ENCODE measurements at places on chromosomes 7 and 10. TPM values are rescaled to one million over a fixed set of nuclear protein-coding genes. Genes with fewer than 3 reads are reported as not detected.

GRCh38 chr10:31599626-31600504 lies 280.8 kb downstream of the ZEB1 start:
- DNase-seq, result no peak

DNA sequence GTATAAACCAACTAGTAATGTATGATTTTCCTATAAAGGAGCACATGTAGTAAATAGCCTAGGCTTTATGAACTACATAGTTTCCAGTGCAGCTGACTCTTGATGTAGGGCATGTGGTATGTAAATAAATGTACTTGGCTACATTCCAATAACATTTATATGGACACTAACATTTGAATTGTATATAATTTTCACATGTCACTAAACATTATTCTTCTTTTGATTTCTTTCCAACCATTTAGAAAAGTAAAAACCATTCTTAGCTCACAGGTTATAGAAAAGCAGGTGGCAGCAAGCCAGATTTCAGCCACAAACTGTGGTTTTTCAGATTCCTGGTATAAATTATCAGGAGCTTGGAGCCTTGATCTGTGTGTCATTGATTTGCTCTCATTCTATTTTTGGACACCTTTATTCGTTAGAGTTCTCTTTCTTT lies 1182.0 kb downstream of the CNTNAP2 start:
- peak; percentile 21 for DNase-seq

DNA sequence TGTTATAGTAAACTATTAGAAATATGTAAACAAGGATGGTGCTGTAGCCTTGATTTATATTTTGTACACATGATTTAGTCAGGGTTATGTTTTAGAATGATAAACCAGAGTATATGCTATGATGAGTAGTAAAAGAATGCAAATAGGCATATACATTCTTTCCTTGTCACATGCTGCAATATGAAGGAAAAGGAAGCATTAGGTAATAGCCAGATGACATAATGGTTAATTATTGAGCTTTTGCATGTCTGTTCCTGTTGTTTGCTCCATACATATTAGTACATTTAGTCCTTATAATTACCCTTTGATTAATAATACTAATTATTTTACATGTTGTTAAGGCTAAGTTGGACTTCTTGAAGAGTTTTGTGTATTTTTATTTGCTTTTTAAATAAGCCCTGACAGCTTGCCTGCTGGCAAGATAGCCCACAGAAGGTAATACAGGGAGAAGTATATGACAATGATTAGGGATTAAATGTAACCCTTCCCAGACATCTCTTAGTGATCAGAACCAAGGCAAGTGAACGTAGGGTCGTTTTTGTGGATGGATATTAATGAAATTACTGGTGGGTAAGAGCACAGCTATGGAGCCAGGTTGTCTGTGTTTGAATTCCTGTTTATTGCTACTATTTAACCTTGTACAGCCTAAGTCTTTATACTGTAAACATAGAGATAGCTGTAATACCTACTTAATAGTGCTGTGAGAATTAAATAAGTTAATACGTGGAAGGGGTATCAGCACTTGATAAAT lies 68.4 kb downstream of the PHTF2 start:
- peak; percentile 53 for DNase-seq

- no peak for DNase-seq
These were observed 168.7 kb downstream of the LRRC4 start for GRCh38 chr7:127862525-127862924.

Gene GRM8
- total RNA-seq, result not detected

DNA sequence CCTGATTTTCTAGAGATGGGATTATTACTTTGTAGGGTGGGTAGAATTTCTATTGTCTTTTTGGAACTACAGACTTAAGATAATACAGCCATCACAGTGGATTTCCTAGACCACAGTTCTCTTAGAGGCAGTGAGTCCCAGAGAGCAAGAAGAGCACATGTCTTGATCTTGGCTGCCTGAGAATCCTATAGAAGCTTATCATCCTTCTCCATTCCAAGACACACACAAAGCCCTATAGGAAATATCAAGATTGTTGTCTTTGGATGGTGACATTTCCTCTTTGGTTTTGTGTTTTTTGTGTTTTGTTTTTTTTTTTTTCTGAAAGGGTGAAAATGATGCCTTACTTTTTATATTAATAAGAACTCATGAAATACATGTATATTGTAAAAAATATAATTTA lies 143.1 kb downstream of the AHR start:
- DNase-seq, result no peak

Gene CPXM2
- 2.3 TPM for total RNA-seq

Gene FAM25A
- total RNA-seq, result not detected

DNA sequence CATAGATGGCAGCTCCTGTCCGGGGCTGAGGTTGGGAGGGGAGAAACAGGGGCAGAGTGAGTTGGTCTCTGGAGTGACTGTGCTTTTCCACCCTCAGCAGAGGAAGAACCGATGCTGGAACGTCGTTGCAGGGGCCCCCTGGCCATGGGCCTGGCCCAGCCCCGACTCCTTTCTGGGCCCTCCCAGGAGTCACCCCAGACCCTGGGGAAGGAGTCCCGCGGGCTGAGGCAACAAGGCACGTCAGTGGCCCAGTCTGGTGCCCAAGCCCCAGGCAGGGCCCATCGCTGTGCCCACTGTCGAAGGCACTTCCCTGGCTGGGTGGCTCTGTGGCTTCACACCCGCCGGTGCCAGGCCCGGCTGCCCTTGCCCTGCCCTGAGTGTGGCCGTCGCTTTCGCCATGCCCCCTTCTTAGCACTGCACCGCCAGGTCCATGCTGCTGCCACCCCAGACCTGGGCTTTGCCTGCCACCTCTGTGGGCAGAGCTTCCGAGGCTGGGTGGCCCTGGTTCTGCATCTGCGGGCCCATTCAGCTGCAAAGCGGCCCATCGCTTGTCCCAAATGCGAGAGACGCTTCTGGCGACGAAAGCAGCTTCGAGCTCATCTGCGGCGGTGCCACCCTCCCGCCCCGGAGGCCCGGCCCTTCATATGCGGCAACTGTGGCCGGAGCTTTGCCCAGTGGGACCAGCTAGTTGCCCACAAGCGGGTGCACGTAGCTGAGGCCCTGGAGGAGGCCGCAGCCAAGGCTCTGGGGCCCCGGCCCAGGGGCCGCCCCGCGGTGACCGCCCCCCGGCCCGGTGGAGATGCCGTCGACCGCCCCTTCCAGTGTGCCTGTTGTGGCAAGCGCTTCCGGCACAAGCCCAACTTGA lies 2.7 kb downstream of the REPIN1 start:
- DNase-seq, result no peak

Gene TMEM270
- not detected for total RNA-seq

- no peak for DNase-seq
These were observed 1.5 kb upstream of the CFAP46 start for GRCh38 chr10:132943791-132944404.

Gene EGR2
- total RNA-seq, result 0.82 TPM

Gene TMEM184A
- 11.8 TPM for total RNA-seq

Gene NPFFR1
- 0.12 TPM for total RNA-seq

Gene PNPLA8
- total RNA-seq, result 24.6 TPM

DNA sequence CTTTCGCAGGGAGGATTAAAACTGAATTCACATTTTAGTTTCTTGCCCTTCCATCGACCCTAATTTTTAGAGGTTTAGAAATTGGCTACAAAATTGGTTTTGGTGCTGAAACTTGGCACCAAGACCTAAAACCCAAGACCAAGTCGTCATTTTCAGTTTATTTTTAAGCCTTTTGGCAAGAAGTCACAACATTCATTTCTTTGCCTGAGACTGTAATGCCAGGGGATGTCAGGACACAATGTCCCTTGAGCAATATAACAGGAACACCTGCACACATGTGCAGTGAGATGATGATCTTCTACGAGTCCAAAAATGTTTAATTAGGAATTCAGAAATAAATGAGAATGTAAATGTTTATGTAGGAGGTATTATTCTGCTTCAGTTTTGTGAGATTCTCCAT lies 335.4 kb upstream of the ANKRD30A start:
- no peak for DNase-seq

- no peak for DNase-seq
These were observed 123.1 kb upstream of the ADO start for GRCh38 chr10:62681211-62681940.

- no peak for DNase-seq
These were observed 113.4 kb downstream of the SRI start for GRCh38 chr7:88106434-88106833.

DNA sequence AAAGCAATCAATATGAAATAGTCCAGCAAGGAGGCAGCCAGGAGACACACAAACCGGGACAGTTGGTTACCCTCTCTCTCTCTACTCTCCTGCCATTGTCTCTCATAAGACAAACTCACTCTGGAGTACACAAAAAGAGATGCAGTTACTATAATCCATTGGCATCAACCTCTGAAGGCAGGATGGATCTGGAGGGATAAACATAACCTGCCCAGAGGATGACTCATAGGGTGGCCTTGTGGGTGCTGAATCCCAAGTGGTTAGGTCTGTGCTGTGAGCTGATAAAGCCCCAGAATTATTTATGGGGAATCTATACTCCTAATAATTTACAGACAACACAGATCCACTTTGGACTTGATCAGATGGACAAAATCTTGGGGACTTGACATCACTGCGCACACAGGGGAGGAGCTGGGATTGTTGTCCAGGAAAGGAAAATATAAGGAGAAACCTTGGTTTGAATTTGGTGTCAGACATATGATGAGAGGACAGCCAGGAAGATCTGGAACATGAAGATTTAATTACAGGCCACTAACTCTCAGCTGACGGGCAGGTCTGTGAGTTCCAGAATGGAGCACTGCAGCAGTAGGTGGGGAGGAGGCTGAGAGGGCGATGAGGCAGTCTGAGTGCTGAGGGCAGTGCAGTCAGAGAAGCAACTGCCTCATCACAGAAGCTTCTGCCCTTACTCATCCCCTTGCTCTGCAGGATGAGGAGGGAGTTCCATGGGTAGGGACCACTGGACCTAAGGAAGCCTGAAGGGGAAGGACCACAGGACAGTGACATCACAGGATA lies 113.9 kb upstream of the PRSS58 start:
- DNase-seq, result no peak

GRCh38 chr7:119436882-119437281 lies 836.1 kb upstream of the KCND2 start:
- DNase-seq, result no peak

- DNase-seq, result no peak
These were observed 63.7 kb downstream of the PRKG1 start for GRCh38 chr10:51137756-51138529.

DNA sequence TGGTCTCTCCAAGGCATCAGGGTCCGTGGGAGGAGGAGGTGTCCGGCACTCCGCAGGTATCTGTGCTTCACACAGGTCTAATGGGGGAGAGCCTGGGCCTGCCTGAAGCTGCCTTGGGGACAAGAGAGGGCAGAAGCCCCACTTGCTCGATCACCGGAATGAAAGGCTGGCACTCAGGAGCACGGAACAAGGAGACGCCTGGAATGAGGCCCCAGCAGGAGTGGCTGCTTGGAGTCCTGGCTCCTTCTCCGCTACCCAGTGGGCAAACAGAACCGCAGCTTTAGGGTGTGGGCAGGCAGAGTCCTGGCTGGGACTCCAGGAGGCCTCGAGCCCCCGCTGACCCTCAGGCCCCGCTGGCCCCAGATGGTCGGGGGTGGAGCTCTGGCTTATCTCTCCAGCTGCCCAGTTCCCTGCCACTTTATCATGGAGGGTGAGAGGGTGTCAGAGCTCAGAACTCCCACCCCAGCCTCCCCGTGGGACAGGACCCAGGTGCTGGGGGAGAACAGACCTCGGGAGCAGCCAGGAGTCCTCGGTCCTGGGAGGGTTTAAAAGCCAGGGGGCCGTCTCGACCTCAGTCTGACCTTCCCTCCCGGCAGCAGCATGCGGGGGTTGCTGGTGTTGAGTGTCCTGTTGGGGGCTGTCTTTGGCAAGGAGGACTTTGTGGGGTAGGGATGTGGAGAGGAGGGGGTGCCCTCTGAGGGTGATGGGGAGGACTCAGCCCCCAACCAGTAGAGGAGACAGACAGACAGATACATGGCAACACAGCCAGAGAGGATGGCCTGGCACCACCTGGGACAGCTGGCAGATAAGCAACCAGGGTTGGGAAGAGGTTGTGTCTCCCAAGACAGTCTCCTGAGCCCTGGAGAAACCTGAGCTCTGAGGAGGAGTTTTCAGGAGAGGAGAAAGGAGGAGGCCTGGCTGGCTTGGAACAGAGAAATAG lies at the start of gene CPA1:
Gene CPA1, plus strand, starts transcription at position 574 of the 940 bp plus-strand sequence. Its CDS starts 27 bp downstream, at position 601.
- peak; percentile 57 for DNase-seq

Gene CALCR
- 0.20 TPM for total RNA-seq

- no peak for DNase-seq
These were observed 511.3 kb downstream of the ARL4A start for GRCh38 chr7:13198727-13199126.

DNA sequence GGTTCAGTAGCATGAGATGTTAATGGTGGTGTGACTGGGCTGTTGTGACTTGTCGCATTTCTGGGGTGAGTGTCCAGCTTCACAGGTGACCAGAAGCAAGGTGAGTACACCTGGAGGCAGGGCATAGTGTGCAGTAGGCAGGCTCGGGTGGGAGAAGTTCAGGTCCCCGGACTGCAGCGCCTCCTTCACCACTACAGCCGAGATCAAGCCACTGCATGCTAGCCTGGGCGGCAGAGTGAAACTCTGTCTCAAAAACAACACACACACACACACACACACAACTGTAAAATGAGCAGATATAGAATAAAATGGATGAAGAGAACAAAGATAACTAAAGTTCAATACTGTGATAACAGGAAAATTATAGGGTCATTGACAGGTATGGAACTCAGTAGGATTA lies 11.1 kb upstream of the PARD3 start:
- no peak for DNase-seq

DNA sequence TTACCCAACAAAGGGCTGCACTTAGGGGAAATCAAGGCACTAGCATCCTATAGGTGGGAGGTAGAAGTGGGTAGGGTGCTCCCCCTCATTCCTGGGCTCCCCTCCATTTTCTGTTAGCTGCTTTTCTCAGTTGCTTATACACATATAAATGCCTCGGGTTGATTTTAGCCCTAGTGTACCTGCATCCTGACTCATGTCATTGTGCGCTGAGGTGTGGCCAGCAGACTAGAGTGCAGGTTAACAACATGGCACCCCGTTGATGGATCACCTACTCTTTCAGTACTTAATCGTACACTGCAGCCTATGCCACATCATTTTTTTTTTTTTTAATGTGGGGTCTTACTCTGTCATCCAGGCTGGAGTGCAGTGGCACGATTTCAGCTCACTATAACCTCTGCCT lies 144.0 kb upstream of the ITGB1 start:
- DNase-seq, result no peak

DNA sequence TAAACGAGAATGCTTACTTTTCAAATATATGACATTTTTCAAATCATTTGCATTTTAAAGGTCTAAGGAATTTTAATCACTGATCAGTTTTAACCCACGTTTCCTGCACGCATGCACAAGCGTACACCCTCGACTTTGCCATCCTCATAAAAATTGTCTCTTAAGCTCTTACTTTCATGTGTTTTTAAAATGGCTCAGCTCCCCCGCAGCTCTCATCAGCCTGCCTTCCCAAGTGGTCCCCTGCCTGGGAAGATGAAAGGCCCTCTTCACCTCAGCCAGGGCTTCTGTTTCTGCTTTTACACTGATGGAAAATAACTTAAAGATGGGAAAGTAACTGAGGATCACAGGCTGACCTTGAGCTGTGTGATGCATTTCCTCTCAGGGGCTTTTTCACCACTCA lies 131.6 kb upstream of the LSM8 start:
- no peak for DNase-seq

Gene WEE2
- not detected for total RNA-seq

All from lung (tissue), 17 donors.